T-helper 17 cell (primary cell): ENCODE measurements at places on chromosomes 12 and 14. TPM values are rescaled to one million over a fixed set of nuclear protein-coding genes. Genes with fewer than 3 reads are reported as not detected.

Gene CLEC6A
- total RNA-seq, result not detected

Gene CCDC38
- total RNA-seq, result not detected

Gene TDG
- total RNA-seq, result 30.4 TPM

Gene CFAP73
- not detected for total RNA-seq

Gene ADCY4
- 7.9 TPM for total RNA-seq

Gene CLEC9A
- total RNA-seq, result 0.18 TPM

Gene HOXC11
- total RNA-seq, result not detected

Gene TEX52
- total RNA-seq, result not detected

Gene PELI2
- total RNA-seq, result 26.3 TPM

Gene RFX4
- not detected for total RNA-seq

Gene CMTM5
- total RNA-seq, result 2.5 TPM

Gene TSHR
- 0.13 TPM for total RNA-seq

Gene HCAR2
- not detected for total RNA-seq

Gene STYK1
- not detected for total RNA-seq

Gene RASSF9
- total RNA-seq, result not detected

Gene GSG1
- total RNA-seq, result not detected

Gene TGFB3
- total RNA-seq, result 5.8 TPM

Gene GOLGA5
- total RNA-seq, result 12.0 TPM

Gene DNAI7
- total RNA-seq, result 0.72 TPM

Gene SSTR1
- total RNA-seq, result not detected

Gene DBX2
- total RNA-seq, result not detected

Gene INSM2
- total RNA-seq, result not detected

Gene LIN7A
- total RNA-seq, result 0.22 TPM

Gene CEP170B
- total RNA-seq, result 7.0 TPM

Gene ERGIC2
- 29.6 TPM for total RNA-seq

Gene CAND1
- 96.8 TPM for total RNA-seq

Gene MDP1
- total RNA-seq, result 4.0 TPM

Gene KRT83
- not detected for total RNA-seq

Gene MYBPC1
- not detected for total RNA-seq

Gene SVOP
- total RNA-seq, result not detected

Gene TRMT61A
- total RNA-seq, result 8.2 TPM
